ENCODE measurements at places on chromosomes 1 and 21. TPM values are rescaled to one million over a fixed set of nuclear protein-coding genes. Genes with fewer than 3 reads are reported as not detected.

The SPRTN gene
- polyA plus RNA-seq, result 4.8 TPM

- DNase-seq, result peak; percentile 52
These were observed 12.7 kb upstream of the CPLANE2 start for GRCh38 chr1:16249596-16250241.

The AADACL3 gene
- not detected for polyA plus RNA-seq

The TMEM81 gene
- 2.1 TPM for polyA plus RNA-seq

The MAP7D1 gene
- 31.4 TPM for polyA plus RNA-seq

- no peak for DNase-seq
These were observed 36.0 kb downstream of the TRAPPC10 start for GRCh38 chr21:44047996-44048560.

The AMPD1 gene
- polyA plus RNA-seq, result 1.8 TPM

The MRPS6 gene
- polyA plus RNA-seq, result 54.2 TPM

DNA sequence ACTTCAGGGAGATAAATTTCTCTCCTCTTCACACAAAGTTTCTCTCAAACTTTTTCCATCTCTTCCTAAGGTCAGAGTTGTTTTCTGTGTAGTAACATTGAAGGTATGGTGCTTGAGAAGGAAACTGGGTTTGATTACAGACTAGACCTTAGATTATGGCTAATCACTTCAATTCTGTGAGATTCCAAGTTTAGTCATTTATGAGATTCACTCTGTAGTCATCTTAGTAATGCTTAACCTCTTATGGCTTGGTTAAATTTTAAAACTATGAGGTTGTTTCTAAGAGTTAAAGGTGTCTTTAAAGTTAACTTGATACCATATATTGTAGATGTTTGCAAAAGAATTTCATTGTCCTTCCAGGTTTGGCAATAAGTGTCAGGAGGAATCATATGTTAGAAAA, 1092.2 kb downstream of the KCNT2 start:
- no peak for DNase-seq

DNA sequence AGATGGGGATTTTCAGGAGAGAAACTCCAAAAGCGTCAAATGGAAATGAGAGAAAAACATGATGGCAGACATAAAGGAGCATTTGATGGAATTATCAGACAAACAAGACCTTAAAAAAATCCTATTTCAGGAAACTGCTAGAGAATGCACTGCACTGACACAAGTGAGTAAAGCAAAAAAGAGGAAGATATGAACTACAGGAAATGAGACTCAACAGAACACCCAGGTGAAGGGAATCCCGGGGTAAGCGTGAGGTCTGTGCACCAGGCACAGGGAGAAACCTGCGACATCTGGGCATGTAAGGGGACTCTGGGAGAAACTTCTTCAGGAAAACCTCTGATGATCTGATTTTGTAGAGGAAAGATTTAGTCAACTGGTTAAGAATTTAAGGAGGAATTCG, 2.8 kb downstream of the TARBP1 start:
- no peak for DNase-seq

DNA sequence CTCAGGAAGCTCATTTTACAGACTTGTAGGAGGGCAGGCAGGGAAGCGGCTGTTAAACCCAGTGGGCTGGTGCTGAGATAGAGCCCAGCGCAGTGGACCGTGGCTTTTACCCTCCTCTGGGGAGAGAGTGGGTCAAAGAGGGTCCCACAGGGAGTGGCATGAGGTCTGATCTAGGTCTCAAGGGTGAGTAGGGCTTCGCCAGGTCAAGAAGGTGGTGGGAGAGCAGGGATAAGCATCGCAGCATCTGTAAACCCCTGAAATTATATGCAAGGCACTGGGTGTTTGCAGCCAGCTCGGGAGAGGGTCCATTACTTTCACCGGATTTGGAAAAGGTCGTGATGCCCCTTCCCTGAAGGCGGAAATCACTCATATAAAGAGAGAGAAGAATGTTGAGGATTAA, 89.1 kb downstream of the ZSCAN20 start:
- DNase-seq, result no peak

GRCh38 chr1:83632906-83633305, 366.0 kb downstream of the TTLL7 start:
- no peak for DNase-seq

GRCh38 chr1:151386002-151386401, 13.4 kb upstream of the PSMB4 start:
- DNase-seq, result no peak

The SELL gene
- 11.0 TPM for polyA plus RNA-seq

DNA sequence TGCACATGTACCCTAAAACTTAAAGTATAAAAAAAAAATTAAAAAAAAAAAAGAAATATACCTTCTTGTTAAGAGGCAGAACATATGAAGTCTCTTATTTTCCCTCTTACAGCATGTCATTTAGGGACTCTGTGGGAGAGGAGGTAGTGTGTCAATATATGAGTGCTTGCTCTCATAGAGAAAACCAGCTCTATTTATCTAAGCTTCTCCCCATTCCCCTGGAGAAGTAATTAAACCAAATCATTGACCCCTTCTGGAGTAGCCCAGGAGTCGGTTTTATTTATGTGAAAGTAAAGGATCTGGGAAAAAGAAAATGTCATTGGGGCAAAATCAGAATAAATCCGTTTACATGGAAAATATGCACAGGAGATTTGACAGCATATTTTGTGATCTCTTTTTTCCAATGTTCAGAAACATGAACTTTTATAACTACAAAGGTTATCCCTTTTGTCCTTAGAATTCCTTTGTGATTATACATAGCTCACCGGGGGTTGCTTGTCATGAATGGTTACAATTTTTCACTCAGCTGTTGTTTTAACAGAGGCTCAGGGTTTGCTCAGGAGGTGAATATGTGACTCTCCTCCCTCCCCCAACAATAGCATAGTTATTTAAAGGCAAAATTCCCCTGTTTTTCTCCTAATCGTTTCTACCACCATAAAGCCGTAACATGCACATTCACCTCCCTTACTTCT, 114.5 kb upstream of the C1orf21 start:
- DNase-seq, result no peak

DNA sequence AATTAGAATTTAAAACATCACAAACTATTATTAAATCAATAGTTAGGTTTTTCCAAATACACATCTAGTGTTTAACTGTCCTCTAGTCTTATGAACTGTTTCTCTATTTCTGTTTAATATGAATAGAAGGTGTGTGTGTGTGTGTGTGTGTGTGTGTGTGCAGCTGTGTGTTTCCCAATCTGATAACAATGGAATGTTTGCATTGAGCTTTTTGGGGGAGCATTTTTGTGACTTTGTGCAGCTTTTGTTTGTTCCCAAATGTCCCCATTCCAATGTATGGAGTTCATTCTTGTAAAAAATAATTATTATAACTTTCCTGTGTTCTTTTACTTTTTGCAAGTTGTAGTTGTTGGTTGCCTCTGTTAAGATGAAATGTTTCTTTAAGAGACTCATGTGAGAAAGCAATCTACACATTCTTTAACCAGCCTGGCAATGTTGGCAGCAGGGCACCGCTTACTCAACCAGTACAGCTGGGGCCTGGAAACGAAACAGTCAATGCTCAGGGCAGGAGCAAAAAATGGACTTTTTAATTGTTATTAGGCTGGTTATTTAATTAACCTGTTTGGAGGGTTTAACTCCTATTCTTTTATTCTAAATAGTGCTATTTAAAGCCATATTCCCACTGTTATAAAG, 354.3 kb downstream of the SRGAP2C start:
- no peak for DNase-seq

GRCh38 chr1:232767305-232768074, 37.7 kb upstream of the MAP10 start:
- DNase-seq, result peak; percentile 45

The OXCT2 gene
- polyA plus RNA-seq, result 0.20 TPM

DNA sequence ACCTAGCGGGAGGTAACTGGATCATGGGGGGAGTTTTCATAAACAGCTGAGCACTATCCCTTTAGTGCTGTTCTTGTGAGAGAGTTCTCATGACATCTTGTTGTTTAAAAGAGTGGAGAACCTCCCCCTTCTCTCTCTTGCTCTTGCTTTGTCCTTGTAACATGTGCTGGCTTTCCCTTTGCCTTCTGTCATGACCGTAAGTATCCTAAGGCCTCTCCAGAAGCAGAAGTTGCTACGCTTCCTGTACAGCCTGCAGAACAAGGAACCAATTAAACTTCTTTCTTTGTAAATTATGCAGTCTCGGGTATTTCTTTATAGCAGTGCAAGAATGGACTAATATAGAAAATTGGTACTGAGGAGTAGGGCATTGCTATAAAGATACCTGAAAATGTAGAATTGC, 515.6 kb downstream of the NEGR1 start:
- no peak for DNase-seq

- no peak for DNase-seq
These were observed 36.5 kb upstream of the LHX8 start for GRCh38 chr1:75097654-75098053.

The TFB2M gene
- 7.6 TPM for polyA plus RNA-seq

The SRRM1 gene
- polyA plus RNA-seq, result 74.9 TPM

The GNG5 gene
- polyA plus RNA-seq, result 82.0 TPM

DNA sequence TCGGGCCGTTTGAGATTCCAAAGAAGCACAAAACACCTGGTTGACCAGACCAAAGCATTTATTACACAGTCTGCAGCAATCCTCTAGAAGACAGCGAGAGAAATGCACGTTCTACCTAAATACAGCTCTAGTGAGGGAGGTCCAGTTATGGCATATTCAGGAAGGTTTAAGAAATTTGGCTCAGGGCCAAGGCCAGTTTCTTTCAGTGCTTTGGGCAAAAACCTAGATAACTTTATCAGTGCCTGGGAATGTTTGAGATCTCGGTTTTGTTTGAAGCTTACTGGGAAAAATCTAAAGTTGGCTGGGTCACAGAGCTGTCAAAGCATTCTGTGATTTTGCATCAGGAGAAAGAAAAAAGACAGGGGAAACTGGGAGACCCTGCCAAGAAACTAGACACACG, 514.0 kb upstream of the TMPRSS15 start:
- no peak for DNase-seq

GRCh38 chr1:9196129-9197040, 38.2 kb upstream of the H6PD start:
- peak; percentile 77 for DNase-seq

The ERICH3 gene
- polyA plus RNA-seq, result 0.23 TPM

DNA sequence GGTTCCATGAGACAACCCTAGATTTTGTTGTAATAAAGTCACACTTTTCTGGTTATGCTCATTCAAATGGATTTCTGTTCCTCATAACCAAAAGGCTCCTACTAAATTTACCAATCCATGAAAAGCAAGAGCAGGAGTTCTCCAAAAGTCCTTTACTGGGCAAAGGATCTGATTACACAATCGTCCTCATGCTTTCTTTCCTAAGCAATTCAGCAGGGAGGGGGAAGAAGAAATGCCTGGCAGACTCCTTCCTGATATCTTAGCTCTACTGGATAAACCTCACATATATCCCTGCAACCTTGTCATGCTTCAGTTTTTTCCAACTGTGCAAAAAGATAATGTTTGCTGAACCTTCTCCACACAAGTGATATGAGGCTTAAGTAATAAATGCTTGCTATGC, 67.6 kb upstream of the GUCA2B start:
- no peak for DNase-seq

- DNase-seq, result no peak
These were observed 124.8 kb downstream of the CLEC20A start for GRCh38 chr1:178371933-178372388.

The OBSCN gene
- 3.5 TPM for polyA plus RNA-seq

Data from ovary (tissue), 10 donors.